ENCODE measurements at places on chromosomes 1 and 21.

- DNase-seq: no peak
Observed at GRCh38 chr21:45763506-45763905, 120.0 kb downstream of the PCBP3 start.

- DNase-seq: no peak
Observed at GRCh38 chr1:76390456-76390855, 315.9 kb downstream of the ST6GALNAC3 start.

DNA sequence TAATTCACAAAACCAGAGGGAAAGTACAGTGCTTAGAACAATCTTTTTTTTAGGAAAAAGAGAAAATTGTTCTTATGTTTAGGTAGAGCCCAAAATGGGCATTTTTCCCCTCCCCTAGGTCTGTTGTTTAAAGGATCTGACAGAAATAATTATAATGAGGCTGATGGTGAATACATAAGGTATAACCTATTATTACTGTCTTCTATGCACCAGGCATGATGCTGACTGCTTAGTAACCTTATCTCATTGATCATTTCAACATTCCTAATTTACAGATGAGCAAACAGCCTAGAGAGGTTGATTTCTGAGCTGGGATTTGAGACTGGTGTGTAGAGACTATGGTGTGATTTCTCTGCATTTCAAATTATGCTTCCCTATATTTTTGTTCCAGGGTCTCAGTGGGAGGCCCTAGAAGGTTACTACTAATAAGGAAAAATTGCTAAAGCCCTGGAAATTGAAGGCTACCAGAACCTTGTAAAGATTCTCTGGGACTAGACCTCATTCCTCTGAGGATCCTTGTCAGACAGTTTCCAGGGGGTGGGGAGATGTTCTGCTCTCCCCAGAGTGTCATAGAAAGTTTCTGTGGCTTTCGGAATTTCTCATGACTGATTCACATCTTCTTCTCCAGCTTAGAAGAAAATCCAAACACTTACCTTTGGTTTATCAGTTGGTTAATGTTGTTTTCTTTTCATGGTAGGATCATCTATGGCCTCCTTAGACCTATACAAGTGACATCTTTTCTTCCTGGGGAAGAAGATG is 44.9 kb downstream of the ROR1 start:
- no peak for DNase-seq

GRCh38 chr1:176575991-176576390 is 113.0 kb downstream of the PAPPA2 start:
- no peak for DNase-seq

- DNase-seq: no peak
Observed at GRCh38 chr1:29868096-29868495, 631.8 kb downstream of the PTPRU start.

GRCh38 chr1:17200756-17201155 is 4.2 kb upstream of the PADI1 start:
- no peak for DNase-seq

- DNase-seq: no peak
Observed at GRCh38 chr1:19861842-19862530, 20.2 kb upstream of the OTUD3 start.
